ENCODE measurements at places on chromosomes 2 and 18.

DNA sequence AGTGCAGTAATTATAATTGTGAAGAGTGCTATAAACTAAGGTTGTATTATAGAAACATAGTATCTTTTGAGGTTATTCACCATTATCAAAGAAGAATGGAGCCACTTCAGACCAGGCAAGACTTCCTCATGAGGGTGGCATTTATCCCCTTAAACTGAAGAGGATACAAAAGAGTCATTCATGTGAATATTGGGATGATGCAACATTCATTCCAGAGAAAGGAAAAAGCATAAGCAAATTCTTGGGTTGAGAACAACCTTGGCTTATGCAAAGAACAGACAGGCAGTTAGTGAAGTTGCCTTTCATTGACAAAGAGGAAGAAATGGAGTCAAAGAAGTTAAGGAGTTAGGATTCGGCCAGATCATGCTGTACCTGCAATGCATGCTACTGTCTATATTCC is 682.5 kb downstream of the MBD2 start:
- no peak for DNase-seq

DNA sequence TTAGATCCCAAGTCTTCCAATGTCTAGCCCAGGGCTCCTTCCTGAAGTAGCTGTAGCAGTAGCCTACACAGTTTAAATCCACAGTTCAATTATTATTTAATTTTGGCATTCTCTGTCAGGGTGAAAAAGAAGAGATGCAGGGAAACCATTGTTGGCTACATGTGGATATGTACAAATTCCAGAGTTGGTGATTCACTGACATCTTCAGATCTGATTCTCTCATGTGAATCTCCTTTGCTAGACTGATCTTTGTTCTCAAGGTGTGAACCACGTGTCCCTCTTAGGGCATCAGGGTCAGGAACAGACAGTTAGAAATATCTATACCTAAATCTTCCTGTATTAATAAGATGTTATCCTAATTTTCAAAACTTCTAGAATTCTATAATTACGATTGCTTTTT is 36.7 kb downstream of the ADCYAP1 start:
- DNase-seq, result no peak

GRCh38 chr2:179434357-179434756 is 169.7 kb upstream of the SESTD1 start:
- no peak for DNase-seq

DNA sequence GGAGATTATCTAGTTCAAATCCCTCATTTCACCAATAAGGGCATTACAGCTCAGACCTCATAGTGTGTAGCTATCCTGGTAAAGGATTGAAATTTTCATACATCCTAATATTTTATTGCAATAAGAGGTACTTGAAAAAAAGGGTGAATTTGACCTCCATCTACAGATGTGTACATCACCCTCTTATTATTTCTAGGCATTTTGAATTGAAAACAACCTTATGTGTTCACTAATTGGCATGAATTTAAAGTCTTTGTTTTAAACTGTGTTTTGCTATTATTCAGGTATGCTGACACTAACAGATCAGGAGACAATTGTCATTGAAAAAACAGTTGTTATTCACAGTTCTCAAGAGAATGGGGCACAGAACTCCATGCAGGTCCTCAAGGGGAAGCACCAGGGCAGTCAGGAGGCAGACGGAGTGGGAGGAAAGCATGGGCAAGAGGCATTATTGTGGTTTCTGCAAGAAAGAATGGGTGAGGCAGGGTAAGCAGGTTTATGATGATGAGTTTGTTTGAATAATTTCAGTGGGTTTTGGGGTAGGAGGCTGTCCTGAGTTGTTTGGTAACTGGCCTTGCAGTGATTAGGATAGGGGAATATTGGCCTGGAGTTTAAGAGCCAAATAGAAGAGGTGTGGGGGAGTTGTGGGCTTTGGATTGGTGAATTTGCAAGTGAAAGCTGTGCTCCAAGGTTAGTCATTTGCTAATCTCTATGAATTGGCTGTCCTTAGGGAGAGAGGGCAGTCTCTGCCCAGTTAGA is 194.6 kb downstream of the GPD2 start:
- DNase-seq, result no peak

DNA sequence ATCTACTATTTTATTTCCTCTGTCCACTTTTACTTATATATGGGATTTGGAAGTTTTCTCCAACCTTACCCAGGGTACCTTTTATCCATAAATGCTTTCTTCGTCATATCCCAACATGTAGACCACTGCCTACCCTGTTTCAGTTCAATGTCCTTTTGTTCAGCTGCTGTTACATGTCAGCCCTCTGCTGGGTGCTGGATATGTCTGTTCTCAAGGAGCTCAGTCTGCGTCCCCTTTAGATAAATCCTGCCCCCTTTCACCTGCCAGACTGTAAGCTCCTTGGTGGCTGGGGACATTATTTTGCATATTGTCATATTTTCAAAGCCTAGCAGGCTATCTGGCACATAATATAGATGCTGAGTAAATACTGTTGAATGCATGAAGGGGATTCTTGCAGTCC is 53.2 kb downstream of the NEMP2 start:
- no peak for DNase-seq

DNA sequence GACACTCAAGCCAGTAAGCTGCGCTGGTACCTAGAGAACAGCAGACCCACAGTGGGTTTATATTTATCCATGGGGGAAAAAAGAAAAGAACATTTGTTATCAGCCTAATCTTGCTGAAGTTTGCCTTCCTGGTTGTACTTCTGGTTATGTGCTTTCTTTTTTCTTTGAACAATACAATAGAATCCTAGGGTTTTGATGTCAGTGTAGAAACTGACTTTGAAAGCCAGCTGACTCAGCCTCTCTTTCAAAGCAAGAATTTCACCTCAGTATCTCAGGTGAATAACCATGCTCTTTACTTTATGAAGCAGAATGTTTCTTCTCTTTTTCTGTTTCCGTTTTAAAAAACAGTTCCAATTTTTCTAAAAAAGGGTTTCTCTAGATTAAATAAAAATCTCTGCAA is 78.4 kb downstream of the CD8B2 start:
- DNase-seq, result no peak

GRCh38 chr2:29278966-29279365 is 163.8 kb downstream of the CLIP4 start:
- no peak for DNase-seq

GRCh38 chr2:161733025-161733424 is 108.8 kb downstream of the SLC4A10 start:
- no peak for DNase-seq

GRCh38 chr2:101473911-101474701 is 806 bp downstream of the RFX8 start:
- DNase-seq, result peak; percentile 68

DNA sequence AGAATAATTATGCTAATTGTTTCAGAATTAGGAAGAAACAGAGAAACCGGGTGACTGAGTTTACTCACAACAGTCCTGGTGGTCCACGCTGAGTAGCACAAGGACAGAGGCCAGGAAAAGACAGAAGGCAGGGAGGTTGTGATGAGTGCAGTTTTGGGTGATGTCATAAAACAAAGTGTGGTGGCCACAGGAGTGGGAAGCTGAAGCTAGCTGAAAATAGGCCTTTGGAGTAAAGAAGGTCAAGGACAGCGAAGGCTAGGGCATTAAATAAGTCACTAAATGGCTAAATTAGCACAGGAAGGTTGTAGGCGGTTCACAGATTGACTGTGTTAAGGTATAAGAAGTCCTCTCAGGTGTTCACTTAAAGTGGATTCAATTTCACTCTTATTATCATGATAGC is 120.9 kb upstream of the TTN start:
- DNase-seq, result no peak

GRCh38 chr2:181046833-181047232 is 66.4 kb downstream of the UBE2E3 start:
- no peak for DNase-seq

GRCh38 chr2:69208023-69208595 is 178.9 kb downstream of the GFPT1 start:
- DNase-seq, result no peak

DNA sequence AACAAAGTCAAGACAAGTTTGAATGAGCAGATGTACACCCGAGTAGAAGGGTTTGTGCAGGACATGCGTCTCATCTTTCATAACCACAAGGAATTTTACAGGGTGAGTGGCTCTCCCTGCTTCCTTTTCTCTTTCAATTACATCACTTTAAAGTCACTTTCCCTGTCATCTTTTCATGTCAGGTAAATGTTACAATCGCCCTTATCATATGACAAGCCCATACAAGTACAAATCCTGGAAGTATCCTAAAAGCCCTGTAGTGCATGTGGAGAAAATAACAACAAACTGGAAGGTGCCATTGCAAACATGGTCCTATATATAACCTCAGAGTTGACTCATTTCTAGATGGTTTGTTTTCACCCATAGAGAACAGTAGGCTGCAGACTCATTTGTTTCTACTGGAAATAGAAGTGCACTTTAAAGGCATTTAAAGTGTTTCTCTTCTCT is 126.0 kb downstream of the SP100 start:
- no peak for DNase-seq

DNA sequence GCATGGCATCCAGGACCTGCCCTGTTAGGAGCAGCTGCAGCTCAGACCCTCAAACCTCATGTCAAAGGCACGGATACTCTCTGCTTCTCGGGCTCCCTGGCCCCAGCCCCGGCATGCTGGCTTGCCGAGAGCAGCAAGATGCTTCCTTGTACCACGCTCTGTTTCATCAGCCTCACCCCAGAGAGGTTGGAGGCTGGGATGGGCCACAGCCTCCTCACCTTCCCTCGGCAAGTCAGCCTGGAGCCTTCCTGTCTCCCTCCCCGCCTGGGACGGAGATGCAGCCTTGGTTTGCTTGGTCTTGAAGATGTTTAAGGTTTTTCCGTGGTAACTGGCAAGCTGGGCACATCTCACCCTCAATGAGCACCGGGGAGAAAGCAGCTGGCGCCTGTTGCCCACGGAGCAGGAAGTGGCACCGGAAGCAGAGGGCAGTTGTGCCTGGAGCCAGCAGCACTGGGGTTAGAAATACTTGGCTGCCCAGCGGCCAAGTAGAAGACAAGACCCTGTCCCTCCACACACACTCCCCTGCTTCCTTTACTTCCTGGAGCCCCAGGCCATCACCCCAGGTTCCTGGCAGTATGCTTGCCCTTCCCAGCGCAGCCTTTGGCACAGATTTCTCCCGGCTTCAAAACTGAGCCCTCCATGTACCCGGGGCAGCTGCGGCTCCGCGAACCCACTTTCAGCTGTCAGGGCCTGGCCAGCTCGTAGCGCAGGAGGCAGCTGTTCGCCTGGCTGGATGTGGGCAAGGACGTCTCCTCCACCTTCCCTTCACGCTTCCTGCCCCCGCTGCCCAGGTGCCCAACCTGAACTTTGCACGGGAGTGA is 17.4 kb downstream of the FBLN7 start:
- DNase-seq, result no peak

GRCh38 chr2:238108423-238109183 is 8.5 kb downstream of the ESPNL start:
- DNase-seq, result no peak

DNA sequence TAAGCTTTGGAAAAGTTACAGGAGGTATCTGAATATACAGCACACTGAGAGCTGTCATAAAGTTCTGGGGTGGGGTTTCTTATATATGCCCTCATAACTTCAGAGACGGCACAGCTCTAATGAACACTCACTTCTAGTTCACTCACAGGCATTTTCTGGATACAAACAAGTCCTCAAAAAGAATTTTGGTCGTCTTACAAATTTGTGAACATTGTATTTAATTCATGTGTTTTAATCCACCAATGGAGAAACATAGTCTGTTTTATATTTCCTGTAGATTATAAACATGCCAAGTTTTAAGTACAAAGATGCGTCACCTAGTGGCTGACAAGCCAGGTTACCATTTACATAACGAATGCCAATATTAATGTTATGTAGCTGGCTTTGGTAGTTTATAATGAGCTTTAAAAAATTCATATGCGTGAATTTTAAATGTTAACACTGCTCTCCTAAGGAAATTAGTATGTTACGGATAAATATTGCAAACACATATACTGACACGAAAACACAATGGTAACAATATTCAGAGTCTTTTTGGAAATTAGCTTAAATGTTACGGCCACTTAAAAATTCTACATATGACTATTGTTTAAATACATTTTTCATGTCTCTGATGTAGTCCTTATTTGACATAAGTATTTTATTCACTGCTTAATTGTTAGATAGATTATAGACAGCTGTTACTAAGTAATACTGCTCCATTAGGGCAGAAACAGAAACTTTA is 2.5 kb downstream of the COL3A1 start:
- DNase-seq, result no peak

DNA sequence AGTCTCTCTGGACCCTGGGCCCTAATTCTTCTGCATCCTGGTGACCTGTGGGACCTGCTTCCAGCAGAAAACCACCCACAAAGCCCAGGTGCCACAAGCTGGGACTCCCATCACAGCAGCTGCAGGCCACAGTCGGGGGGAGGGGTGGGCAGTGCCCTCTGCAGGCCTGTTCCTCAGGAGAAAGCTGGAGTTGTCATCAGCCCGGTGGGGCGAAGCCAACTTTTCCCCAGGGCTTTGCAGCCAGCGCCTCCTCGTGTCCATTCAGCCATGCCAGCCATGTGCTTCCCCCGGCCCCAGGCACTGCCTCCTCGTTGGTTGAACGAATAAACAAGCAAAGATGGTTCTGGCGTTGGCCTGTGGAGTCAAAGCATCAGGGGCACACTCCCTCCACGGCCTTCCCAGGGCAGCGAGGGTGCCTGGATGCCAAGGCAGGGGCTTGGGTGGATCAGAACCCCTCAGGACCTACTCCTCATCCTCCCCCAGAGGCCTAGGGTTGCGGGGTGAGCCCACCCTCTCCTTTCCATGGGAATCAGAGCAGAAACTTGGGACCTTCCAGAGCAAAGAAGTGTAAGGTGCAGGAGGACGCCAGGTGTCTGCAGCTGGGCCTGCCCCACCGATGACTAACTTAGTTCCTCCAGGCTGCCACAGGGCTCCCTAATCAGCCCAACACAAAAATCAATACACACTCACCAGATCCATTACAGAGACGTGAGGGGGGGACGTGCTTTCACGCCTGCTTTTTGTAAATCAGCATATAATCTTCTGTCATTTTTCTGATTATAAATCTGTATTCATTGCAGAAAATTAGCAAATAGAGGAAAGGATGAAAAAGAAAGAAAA is 75.7 kb upstream of the RAB6C start:
- DNase-seq, result no peak

DNA sequence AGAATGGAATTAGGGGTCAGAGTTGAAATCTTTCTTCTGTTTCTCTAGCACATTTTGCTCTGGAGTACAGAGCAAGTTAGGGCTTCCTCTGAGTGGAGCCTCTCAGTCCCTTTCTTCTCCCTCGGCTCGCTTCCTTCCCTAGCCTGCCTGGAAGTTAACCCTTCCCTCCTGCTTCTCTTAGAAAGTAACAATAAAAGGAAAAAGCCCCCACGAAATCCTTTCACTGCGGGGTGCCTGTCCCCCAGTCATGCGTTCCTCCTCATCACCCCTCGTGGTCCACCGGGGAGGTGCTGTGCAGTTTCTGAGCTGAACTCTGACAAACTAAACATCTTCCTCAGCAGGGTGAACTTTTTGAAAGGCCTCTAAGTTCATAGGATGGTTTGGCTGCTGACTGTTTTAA is 2.0 kb downstream of the IGFBP2 start:
- DNase-seq, result no peak

GRCh38 chr18:45325778-45326177 is 289.5 kb upstream of the SLC14A2 start:
- no peak for DNase-seq

GRCh38 chr18:41992066-41992465 is 37.0 kb downstream of the PIK3C3 start:
- DNase-seq, result no peak
